Right renal pelvis (tissue), 4 donors: ENCODE measurements at places on chromosomes 2 and 18.

DNA sequence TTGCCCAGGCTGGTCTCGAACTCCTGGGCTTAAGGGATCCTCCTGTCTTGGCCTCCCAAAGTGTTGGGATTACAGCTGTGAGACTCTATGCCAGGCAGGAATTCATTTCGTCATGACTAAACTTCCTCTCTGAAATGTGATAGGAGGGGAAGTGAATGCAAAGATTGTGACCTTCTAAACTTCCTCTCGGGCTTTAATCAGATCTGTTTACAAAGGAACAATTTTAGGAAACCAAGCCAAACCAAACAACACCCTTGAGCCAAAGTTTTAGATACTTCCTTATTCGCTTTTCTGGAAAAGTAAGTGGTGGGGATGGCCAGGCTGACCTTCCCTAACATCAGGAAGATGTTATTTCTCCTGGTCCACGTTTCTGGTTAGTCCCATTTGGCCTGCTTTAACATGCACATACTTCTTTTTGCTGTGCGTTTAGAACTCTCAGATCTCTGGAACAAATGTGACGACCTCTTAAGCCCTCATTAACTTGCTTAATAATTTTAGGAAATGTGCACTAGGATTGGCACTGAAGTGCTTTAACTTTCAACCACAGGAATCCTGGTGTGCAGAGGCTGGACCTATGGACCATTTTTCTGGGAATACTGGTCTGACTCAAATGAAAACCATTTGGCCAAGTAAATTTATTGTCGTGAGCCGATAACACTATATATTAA lies 33.2 kb upstream of the YES1 start:
- DNase-seq = no peak

DNA sequence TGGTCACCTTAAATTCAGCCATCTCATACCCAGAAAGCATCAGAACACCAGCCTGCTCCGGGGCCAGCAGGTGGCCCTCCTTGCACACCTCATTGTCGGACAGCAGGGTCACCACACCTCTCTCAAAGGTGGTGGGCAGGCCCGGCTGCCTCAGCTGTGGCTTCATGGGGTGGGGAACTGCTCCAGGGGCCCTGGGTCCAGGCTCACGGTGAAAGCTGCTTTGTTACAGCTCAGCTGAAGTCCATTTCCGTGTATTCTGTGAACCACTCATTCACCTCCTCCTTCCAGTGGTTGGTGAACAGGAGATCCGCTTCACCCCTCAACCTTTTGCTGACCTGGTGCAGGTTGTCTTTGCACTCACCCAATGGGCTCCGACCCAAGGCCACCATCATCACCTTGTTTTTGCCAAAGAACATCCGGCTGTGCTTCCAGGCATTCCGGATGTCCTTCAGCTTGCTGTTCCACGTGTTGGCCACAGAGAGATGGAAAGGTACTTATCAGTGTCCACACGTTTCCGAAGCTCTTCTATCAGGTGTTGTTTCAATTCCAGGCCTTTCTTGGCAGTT lies 78.6 kb upstream of the LDLRAD4 start:
- no peak for DNase-seq

DNA sequence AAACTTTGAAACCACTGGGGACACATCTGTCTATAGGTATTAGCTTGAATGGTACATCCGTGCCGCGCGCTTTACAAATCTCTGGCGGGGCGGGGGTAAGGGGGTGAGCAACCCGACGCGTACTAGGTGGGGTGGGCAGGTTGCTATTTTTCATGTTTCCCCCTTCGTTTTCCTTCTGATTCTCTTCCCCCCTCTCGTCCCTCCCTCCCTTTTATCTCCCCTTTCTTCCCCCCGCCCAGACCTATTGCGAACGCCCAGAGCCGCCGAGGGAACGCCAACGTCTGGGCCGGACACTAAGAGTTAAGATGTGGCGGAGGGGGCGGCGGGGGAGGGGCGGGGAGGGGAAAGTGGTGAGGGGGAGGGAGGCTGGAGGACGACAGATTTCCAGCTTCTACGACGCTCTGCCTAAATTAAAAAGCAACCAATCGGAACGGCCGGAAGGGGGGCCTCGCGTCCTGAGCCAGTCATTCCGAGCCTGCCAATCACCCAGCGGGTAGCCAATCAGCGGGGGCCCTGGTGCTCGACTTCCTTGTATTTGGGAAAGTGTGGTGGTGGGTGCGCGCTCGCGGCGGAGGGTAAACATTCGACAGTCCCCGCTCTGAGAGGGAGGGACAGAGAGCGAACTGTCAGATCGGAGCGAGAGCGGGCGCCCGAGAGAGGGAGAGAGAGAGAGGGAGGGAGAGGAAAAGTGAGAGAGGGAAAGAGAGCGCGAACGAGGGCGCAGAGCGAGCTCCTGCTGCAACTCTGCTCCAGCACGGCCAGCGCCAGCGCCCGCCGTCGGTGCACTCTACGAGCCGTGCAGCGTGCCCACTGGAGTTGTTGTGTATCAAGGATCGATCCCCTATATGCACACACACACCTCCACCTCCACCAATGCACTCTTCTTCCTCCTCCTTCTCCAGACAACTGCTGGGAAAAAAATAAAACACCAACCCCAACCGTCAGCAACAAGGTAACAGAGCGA lies at the start of gene POU3F3:
TSS of gene POU3F3 (plus strand) at position 582 of the 964 bp plus-strand sequence. CDS start 1,396 bp downstream, outside the sequence.
- peak; percentile 86 for DNase-seq

DNA sequence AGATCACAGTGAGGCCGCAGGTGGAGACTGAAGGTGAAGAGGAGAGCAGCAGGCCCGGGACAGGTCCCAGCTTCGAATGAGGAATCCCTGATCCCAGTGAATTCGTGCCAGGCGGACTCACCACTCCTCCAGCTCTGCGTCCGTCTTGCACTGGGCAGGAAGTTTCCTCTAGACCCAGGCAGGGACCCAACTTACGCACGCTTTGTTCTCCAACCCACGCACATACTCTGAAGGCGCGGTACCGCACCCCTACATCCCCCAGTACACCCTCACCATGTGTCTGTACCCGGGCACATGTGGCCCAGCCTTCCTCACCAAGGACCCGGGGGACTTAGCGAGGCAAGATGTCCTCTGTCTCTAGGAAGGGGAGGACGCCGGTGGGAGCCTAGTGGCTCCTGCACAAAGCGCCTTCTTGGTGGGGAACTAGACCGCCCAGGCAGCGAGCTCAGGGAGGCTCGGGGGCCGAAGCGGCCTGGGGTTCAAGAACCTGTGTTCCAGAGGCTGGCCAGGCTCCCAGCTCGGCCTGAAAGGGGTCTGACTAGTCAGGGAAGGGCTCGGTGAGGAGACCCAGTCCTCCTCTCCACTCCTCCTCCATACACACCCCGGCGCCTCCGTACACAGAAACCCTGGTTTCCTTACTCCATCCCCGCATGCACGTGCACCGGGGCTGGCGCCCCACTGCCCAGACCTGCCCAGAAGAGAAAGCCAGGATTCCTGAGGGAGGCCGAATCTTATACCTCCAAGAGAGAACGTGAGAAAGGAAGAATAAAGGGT lies 38.3 kb upstream of the ATP6V1B1 start:
- no peak for DNase-seq

GRCh38 chr2:99677814-99678213 lies 188.0 kb upstream of the REV1 start:
- DNase-seq = no peak

GRCh38 chr2:134425724-134426496 lies 172.0 kb downstream of the MGAT5 start:
- no peak for DNase-seq

DNA sequence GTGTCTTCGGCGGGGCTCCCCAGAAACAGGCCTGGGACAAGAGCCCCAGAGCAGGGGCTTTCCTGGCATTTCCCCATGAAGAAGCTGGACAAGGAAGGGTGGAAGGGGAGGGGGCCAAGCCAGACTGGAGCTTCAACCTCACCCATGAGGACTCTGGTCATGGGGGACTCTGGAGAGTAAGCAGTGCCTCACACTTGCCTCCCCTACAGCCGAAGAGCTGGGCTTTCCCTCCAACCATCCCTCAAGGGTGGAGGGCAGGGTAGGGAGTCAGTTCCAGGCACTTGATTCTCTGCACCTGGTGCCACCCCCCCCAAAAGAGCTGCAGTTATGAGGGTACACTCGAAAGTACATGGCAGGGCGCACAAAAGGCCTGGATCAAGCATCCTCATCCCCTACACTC lies 246.6 kb downstream of the TFCP2L1 start:
- DNase-seq = no peak

DNA sequence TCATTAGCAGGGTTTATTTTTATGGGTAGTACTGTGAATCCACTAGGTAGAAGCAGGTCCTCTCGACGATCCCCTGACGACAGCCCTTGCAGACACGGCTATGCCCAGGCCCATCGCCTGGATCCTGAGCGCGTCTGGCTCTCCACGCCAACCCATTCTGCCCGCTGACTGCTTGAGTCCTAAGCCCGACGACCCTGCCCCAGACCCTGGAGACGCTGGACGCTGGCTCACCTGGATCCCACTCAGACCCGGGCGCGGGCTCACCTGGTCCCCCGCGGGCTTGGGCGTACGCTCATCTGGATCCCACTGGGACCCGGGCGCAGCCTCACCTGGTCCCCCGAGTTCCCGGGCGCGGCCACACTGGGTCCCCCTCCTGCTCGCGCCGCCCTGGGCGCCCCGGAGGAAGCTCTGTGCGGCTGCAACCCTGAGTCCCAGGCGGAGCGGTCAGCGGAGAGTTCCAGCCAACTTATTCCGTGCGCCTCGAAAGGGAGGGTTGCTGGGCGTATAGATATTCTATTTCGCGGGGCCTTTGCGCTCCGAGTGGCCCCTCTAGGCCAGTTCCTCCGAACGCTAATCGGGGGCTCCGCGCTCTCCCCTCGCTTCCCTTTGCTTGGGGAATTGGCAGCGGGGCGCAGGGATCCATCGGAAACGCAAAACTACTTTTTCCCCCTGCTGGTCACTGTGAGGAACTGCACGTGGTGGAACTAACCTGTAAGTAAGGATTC lies 22.4 kb upstream of the RMP24 start:
- DNase-seq = peak; percentile 71

- DNase-seq = no peak
Observed at GRCh38 chr2:231680285-231680991, 27.9 kb upstream of the PTMA start.

DNA sequence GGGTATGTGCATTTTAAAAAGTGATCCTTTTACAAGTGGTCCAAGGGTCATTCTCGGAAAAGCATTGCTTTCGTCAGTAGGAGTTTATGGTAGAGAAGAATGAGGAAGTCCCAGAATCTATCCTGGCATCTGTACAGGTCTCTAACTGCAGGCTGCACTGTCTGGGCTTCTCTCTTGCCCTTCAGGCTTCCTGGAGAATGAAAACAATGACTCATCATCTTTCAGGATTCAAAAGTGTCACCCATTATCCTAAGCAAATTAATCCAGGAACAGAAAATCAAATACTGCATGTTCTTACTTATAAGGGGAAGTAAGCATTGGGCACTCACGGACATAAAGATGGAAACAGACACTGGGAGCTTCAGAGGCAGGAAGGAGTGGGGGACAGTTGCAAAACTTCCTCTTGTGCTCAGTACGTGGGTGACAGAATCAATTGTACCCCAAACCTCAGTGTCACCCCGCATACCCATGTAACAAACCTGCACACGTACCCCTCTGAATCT lies 60.2 kb upstream of the TXNDC2 start:
- DNase-seq = no peak

DNA sequence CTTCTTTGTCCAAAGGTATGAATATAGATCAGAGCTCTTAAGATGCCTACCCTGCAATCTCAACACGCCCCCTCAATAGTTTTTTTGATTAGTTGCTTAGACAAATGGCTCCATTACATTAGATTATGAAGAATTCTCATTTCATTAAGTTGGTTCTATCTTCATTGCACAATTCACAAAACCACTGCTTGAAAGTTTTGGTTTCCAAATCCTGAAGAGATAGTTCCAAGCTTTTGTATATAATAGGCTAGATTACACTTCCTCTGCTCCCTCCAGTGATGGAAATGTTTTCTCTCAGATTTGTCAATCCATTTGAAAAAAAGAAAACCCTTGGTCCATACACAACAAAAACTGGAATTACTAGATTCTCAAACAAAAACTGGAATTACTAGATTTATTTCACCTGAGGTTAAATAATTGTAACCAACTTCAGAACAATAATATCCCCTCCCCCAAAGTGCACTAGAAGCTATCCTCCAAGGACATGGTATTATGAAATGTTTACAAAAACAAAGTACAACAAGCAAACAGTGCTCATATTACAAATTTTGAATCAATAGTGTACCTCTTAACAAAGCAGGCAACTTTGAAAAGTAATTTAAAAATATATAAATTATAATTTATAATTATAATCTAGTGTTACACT lies 6.8 kb upstream of the TLK1 start:
- DNase-seq = no peak

- DNase-seq = no peak
Observed at GRCh38 chr2:191846515-191847476, at the start of gene CAVIN2. Gene CAVIN2, minus strand, starts transcription at chr2:191847088. Its CDS starts 163 bp downstream, at chr2:191846925.

DNA sequence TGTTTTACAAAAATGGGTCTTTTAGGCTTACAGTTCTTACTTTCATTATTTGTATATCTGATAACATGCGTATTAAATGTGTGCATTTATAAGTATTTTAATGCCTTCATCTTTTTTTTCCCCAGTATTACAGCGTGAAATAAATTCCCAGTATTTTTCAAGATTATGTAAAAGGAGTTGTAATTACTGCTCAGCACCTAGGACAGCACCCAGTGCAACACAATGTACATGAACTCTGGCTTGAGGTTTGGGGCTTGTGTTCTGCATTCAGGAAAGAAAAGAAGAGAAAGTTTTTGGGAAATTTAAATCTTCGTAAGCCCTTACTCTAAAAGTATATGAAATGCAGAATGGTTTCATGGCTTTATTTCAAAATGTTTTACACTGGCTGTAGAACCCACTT lies 16.7 kb downstream of the ZNF638 start:
- peak; percentile 39 for DNase-seq

GRCh38 chr2:54275541-54275940 lies 19.5 kb upstream of the TSPYL6 start:
- no peak for DNase-seq

DNA sequence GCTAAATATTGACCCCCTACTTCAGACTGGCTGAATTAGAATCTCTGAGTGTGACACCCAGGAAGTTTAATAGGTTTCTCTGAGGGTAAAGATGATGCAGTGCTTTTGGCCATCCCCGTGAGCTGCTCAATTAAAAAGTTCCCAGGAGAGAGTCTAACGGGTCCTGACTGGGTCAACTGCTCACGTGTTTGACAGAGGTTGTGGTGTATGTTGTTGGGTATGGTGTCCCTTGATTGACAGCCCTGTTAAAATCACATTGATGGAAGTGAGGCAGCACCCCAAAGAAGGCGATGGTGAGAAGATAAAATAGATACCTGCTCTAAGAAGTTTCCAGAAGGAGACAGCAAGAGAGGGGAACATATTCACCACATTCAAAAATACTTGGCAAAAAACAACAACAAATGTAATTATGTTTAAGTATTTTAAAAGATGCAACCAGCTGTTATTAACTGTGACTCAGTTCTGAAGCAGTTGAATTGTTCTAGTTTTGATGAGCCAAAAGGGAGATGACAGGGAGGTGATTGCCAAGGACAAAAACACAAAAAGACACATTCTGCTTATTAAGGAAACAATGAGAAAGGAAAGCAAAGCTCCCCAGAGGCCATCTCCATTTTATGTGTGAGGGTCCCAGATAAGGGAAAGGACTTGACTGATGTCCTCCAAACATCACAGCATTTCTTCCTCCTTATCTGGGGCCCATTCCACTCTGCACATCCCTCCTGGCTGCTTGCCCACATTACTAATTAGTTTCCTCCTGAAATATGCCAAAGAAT lies 11.5 kb upstream of the GMCL1 start:
- no peak for DNase-seq
